ENCODE measurements at places on chromosomes 12 and 14. TPM values are rescaled to one million over a fixed set of nuclear protein-coding genes. Genes with fewer than 3 reads are reported as not detected.
A peak's percentile ranks its signal among the peaks of the same experiment; 100 is the strongest.

PTGER2 gene
- 54.1 TPM for total RNA-seq

METAP2 gene
- 113 TPM for total RNA-seq

DNA sequence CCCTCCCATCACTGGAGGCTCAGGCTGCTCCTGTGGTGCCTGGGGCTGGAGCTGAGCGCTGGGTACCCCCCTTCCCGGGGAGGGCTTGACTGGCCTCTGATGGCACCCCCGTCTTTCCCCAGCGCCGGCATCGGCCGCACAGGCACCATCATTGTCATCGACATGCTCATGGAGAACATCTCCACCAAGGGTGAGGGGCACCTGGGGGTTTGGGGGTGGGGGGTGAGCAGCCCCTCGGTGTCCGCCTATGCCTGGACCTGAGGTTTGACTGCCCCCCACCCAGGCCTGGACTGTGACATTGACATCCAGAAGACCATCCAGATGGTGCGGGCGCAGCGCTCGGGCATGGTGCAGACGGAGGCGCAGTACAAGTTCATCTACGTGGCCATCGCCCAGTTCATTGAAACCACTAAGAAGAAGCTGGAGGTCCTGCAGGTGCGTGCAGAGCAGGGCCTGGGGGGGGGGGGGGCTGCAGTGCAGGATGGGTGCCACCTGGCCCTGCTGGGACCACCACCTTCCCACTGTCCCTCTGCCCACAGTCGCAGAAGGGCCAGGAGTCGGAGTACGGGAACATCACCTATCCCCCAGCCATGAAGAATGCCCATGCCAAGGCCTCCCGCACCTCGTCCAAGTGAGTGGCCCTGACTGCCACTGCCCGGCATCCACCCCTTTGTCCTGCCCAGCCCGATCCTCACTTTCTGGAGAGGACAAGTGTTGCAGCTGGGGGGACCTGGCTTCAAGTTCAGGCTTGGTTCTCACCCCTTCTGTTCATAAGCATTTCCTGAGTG is 8.8 kb downstream of the PTPN6 start:
- H3K27ac ChIP-seq: peak overlapping the region; percentile 97
- H3K4me3 ChIP-seq: peak overlapping the region; percentile 88
- no peaks in the 10 kb centered on the region for H3K27me3 ChIP-seq
- DNase-seq: no peak
- H3K4me1 ChIP-seq: peaks cover 65% of the 10 kb centered on the region

PSMD9 gene
- 65.2 TPM for total RNA-seq

PTPN21 gene
- total RNA-seq: 0.34 TPM

DNA sequence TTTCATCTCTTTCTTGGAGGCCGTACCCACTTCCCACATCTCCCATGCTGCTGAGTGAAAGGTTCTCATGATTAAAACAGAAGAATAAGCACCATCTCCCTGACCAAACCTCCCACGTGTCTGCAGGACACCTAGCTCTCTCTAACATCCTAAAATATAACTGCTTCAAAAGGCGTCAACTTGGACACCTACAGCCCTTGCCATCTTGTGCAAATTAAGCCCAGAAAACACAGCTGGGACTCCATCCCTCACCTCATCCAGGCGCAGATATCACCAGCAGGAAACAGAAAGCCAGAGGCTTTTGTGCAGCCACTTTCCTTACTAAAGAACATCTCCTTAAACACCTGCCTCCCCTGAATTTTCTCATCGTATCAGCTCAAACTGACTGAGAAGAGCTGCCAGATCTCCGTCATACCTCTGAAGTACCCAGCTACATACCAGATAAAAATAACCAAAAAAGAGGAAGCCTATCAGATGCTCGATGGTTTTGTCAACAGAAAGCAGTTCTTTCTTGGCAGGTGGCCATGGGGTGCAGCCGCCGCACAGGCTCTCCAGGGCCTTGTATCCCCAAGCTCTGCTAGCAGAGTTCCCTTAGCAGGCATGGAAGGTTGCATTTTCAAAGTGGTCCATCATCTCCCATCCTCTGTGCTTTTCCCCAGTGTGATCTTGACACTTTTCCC is 28.8 kb downstream of the MAP3K9 start:
- peaks cover 1% of the 10 kb centered on the region for H3K36me3 ChIP-seq
- H3K4me1 ChIP-seq: peaks cover 8% of the 10 kb centered on the region
- no peak overlapping the region for H3K4me3 ChIP-seq
- H3K27ac ChIP-seq: no peak overlapping the region

- no peak overlapping the region for H3K4me3 ChIP-seq
- H3K4me1 ChIP-seq: peaks cover 6% of the 10 kb centered on the region
- DNase-seq: no peak
- peaks cover 88% of the 10 kb centered on the region for H3K27me3 ChIP-seq
- H3K27ac ChIP-seq: no peak overlapping the region
Observed at GRCh38 chr14:36505892-36506731, 13.9 kb downstream of the NKX2-1 start.

GRCh38 chr14:31702130-31702529 is 140.9 kb downstream of the NUBPL start:
- H3K27me3 ChIP-seq: no peaks in the 10 kb centered on the region
- H3K4me1 ChIP-seq: no peaks in the 10 kb centered on the region
- no peak overlapping the region for H3K27ac ChIP-seq
- no peak for DNase-seq
- peaks cover 14% of the 10 kb centered on the region for H3K36me3 ChIP-seq

- peaks cover 6% of the 10 kb centered on the region for H3K27me3 ChIP-seq
- peaks cover 3% of the 10 kb centered on the region for H3K36me3 ChIP-seq
- H3K4me3 ChIP-seq: peak overlapping the region; percentile 92
- no peak for DNase-seq
- H3K4me1 ChIP-seq: peaks cover 25% of the 10 kb centered on the region
Observed at GRCh38 chr12:53325511-53326061, 4.2 kb upstream of the AAAS start.

DNA sequence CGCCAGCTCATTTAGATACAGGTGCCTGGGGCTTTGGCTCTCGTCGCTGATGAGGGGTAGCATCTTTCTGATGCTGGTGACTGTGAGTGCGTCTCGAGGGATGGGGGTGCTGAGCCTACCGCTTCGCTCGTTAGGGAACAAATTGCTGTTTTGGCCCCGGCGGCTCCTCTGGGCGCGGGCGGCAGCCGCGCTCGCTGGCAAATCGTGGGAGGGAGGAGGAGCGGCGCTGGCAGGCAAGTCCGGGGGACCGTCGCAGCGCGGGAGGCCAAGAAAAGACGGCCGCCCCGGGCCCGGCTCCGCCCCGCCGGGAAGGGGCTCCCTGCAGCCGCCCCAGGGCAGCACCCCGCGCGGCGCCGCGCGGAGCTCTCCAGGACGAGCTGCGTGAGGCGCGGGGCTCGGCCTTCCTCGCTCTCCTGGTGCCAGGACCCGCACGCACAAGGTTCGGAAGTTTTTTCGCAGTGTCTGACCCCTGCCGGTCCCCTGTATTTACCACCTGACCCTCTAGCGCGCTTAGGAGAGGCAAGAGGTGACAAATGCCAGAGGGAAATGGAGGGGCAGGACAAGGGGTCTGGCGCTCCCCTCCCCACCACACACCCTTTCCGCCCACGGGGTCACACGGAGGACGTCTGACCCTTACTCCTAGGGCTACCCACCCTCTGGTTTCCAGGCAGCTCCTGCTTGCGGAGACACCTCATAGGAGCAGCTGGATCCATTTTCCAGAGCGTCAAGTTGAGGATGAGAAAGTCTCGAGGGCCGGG is 899 bp upstream of the KCNH3 start:
- no peak overlapping the region for H3K27ac ChIP-seq
- peaks cover 52% of the 10 kb centered on the region for H3K27me3 ChIP-seq
- H3K36me3 ChIP-seq: no peaks in the 10 kb centered on the region
- peaks cover 4% of the 10 kb centered on the region for H3K4me1 ChIP-seq
- DNase-seq: no peak
- peak overlapping the region; percentile 76 for H3K4me3 ChIP-seq

- peaks cover 2% of the 10 kb centered on the region for H3K27me3 ChIP-seq
- H3K4me3 ChIP-seq: no peak overlapping the region
- no peak for DNase-seq
- H3K27ac ChIP-seq: no peak overlapping the region
- no peaks in the 10 kb centered on the region for H3K4me1 ChIP-seq
Observed at GRCh38 chr12:74441872-74442271, 95.8 kb upstream of the ATXN7L3B start.

LMO3 gene
- total RNA-seq: not detected

KRT78 gene
- not detected for total RNA-seq

- H3K27ac ChIP-seq: no peak overlapping the region
- peaks cover 1% of the 10 kb centered on the region for H3K4me1 ChIP-seq
- peaks cover 6% of the 10 kb centered on the region for H3K27me3 ChIP-seq
- H3K4me3 ChIP-seq: no peak overlapping the region
Observed at GRCh38 chr12:22588817-22589216, 36.2 kb upstream of the ETNK1 start.

GCH1 gene
- 52.5 TPM for total RNA-seq

- DNase-seq: no peak
- H3K27ac ChIP-seq: no peak overlapping the region
- no peaks in the 10 kb centered on the region for H3K27me3 ChIP-seq
- H3K36me3 ChIP-seq: no peaks in the 10 kb centered on the region
Observed at GRCh38 chr14:90675399-90675798, 140.8 kb downstream of the TTC7B start.

HOXC13 gene
- total RNA-seq: not detected

DNA sequence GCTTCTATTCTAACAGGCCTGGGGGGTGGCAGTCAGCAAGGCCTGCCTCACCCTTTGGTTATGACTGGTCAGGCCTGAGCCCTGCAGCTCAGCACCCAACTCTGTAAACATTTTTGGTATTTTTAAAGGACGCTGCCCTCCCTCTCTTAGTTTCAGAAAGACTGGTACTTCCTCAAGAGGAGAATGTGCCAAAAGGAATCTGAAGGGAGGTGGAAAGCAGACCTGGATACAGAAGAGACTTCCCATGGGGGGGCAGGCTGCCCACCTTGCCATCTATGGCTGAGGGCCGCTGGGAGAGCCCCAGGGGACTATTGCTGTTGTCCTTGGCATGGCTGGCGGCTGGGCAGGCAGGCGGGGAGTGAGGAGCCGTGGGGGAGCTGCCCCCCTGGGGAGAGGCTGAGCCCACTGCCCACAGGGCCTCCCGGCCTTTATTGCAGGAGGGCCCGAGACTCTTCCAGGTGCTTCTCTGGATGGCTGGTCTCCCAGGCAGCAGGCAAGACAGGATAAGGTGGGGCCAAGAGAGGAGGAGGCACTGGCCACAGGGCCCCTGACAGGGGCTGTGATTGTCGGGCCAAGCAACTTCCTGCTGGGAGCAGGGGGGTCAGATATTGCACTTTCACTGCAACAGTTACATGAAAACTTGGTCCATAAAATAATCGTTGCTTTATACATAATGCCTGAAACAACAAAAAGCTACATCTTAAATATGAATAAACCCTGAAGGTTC is 3.5 kb downstream of the ARL6IP4 start:
- peak overlapping the region; percentile 17 for H3K27ac ChIP-seq
- DNase-seq: no peak
- peaks cover 20% of the 10 kb centered on the region for H3K4me1 ChIP-seq
- H3K27me3 ChIP-seq: no peaks in the 10 kb centered on the region

DNA sequence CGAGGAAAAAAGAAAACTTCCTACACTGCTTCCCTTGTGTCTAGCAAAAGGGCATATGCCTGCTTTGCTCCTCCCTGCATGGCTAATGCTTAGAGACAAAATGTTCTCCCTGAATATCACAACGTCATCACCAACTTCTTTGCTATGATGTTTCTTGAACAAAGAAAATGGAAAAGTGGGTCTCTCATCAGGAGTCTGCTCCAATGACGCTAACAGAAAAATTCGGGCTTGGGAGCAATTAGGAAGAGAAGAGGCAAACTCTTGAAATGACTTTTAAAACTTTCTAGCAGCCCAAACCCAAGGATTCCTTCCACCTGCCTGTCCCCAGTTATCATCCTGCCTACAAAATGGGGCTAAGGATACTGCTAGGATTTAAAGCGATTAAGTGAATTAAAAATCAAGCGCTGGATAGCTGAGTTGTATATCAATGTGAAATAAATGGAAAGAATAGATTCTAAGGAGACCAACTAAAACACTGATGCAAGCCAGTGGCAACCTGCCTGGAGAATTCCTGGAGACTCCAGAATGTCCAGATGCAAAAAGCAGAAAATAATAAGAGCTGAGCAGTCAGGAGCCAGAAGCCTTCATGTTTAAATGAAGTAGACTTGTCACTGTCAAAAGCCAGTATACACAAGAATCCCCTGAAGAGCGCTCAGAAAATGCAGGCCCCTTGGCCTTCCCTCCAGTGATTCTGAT is 183.8 kb downstream of the DPF3 start:
- H3K4me1 ChIP-seq: peaks cover 21% of the 10 kb centered on the region
- no peak overlapping the region for H3K27ac ChIP-seq
- H3K4me3 ChIP-seq: no peak overlapping the region
- no peaks in the 10 kb centered on the region for H3K36me3 ChIP-seq
- no peak for DNase-seq

CLEC4C gene
- total RNA-seq: not detected

GRCh38 chr14:96098309-96098998 is 59.3 kb downstream of the C14orf132 start:
- H3K36me3 ChIP-seq: no peaks in the 10 kb centered on the region
- H3K27me3 ChIP-seq: no peaks in the 10 kb centered on the region
- H3K4me1 ChIP-seq: peaks cover 2% of the 10 kb centered on the region
- H3K27ac ChIP-seq: no peak overlapping the region

SLC39A5 gene
- 1.4 TPM for total RNA-seq

DNA sequence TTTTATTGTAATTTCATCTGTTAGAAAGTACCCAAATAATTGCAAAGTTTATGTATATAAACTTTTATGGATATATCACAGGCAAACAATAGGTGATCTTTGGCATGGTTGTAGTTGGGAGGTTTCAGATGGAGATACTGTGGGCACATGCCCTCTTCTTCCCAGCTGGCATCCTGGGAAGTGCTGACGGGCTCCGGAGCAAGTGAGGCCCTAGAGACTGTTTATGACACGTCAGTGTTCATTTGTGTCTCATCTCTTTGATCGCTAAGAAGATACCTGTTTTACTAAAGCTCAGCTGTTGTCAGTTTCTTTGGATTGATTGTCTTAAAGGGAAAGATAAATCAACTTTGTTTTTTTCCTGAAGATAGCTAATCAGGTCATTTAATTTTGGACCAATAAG is 287.6 kb downstream of the FBXL14 start:
- no peaks in the 10 kb centered on the region for H3K36me3 ChIP-seq
- H3K27ac ChIP-seq: no peak overlapping the region
- no peaks in the 10 kb centered on the region for H3K27me3 ChIP-seq
- peaks cover 6% of the 10 kb centered on the region for H3K4me1 ChIP-seq
- H3K4me3 ChIP-seq: no peak overlapping the region

- no peak overlapping the region for H3K4me3 ChIP-seq
- no peaks in the 10 kb centered on the region for H3K36me3 ChIP-seq
- no peak for DNase-seq
- no peak overlapping the region for H3K27ac ChIP-seq
Observed at GRCh38 chr12:45124485-45125155, 73.7 kb upstream of the DBX2 start.
